ENCODE measurements at places on chromosomes 1 and 21.
A peak's percentile ranks its signal among the peaks of the same experiment; 100 is the strongest.

DNA sequence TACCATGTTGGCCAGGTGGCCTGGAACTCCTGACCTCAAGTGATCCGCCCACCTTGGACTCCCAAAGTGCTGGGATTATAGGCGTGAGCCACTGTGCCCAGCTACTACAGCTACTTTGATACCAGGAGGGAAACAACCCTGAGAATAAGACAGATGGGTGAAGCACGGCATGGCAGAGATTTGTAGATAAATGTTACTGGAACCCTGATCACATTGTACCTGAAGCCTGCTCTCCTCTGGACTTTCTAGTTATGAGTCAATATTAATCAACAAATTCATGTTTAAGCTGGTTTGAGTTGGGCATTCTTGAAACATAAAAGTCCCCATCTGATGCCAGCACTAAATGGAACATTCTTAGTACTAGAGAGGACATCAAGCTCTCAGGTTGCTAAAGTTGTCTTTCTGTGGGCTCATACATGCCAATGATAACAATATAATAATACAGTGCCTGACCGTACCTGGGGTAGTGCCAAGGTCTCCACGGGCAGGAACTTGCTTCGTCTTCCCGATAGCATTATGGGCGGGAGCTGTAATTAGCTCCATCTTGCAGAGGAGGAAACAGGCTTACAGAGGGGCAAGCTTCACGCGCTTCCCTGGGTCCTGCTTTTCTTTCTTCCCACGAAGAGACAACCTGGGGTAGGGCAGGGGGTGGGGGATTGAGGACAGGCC is 30.7 kb upstream of the SLC19A1 start:
- DNase-seq, result no peak

- no peak for DNase-seq
Observed at GRCh38 chr1:151968791-151969399, 24.8 kb downstream of the S100A10 start.

- no peak for DNase-seq
Observed at GRCh38 chr1:8407652-8408051, 89.7 kb downstream of the SLC45A1 start.

- DNase-seq, result no peak
Observed at GRCh38 chr1:170164103-170164763, 18.5 kb downstream of the NTMT2 start.

DNA sequence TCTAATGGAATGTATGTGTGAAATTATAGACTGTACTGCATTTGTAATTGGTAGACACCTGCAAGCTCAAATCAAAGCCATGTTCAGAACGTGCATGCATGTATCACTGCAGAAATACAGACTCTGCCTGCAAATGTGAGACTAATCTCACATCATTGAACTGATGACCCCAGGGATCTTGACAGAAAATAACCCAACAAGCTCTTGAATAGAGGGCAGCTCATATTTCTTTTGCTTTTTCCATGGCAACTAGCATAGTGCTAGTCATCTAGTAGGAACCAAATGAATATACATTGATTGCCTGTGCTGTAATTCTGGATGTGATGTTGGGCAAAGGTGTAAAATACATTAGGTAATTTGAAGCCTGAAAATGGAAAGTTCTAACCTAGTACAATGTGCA is 62.4 kb downstream of the PTPRC start:
- DNase-seq, result no peak

DNA sequence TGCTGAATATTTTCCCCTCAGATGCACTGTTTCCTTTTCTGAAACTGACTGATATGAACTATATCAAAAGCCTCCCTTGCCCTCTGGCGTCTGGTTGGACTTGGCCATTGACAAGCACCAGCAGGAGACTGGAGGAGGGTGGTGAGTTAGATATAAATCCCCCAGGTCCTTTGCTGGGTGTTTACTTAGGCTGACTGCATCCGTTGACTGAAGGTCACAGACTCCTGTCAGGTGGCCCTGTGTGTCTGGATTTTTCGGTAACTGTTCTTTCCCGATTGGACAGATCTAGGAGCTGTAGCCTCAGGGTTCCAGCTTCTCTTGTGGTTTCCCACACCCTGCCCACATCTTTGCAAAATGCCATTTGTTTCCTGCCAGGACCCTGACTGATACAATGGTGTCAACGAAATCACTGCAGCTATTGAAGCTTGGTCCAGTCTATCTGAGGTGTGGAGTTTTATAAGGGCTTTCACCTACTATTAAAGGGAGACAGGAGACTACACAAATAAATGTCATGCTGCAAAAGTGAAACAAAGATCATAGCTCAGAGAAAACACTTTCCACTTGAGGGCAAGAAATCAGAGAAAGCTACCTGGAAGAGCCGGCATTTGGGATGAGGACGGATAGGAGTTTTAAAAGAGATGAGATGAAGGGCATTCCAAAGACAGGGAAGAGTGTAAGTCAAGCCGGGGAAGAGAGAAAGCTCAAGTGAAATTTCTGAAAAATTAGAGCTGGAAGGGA is 1.5 kb upstream of the MAGI3 start:
- DNase-seq, result no peak

DNA sequence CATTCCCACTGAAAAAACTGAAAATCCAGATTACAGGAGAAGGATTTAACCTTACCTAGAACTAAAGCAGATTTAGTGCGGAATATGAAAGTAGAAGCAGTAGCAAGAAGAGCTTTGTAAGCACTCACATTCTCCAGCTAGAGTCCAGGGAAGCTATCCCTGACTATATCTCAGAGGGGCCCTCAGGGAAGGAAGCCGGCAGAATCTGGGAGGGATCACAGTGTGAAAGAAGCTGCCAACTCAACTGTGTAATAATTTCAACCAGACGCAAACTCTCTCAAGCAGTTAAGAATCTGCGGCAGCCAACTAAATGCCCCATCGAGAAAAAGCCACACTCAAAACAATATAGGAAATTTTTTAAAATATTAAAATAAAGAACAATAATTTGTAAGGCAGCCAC is 163.8 kb downstream of the EIF4G3 start:
- DNase-seq, result no peak

DNA sequence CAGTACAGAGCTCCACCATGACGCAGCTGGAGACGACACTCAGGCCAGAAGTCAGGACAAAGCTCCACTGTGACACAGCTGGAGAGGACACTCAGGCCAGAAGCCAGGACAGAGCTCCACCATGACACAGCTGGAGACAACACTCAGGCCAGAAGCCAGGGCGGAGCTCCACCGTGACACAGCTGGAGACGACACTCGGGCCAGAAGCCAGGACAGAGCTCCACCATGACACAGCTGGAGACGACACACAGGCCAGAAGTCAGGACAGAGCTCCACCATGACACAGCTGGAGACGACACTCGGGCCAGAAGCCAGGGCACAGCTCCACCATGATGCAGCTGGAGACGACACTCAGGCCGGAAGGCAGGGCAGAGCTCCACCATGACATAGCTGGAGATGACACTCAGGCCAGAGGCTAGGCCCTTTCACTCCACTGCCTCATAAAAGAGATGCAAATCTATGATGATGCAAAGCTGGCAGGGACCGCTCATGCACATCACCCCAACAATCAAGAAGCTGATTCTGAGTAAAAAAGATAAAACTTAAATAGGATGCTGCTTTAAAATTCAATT is 13.6 kb upstream of the OR2B11 start:
- DNase-seq, result no peak

DNA sequence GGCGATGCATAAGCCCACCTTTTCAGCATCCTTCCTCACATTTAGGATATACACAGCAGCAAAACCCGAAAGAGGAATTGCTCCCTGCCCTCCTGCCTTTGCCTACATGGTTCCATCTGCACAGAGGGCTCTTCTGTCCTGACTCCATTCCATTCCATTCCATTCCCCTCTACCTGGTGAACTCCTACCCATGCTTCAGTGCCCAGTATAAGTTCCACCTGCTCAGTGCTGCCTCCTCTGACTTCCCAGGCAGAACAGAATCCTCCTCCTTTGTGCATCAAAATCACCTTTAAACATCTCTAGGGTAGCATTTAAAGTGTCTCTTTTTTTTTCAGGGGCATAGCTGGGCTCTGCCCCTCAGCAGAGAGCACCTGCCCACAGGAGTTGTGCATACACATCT is 112.9 kb downstream of the PCNX2 start:
- DNase-seq, result no peak

DNA sequence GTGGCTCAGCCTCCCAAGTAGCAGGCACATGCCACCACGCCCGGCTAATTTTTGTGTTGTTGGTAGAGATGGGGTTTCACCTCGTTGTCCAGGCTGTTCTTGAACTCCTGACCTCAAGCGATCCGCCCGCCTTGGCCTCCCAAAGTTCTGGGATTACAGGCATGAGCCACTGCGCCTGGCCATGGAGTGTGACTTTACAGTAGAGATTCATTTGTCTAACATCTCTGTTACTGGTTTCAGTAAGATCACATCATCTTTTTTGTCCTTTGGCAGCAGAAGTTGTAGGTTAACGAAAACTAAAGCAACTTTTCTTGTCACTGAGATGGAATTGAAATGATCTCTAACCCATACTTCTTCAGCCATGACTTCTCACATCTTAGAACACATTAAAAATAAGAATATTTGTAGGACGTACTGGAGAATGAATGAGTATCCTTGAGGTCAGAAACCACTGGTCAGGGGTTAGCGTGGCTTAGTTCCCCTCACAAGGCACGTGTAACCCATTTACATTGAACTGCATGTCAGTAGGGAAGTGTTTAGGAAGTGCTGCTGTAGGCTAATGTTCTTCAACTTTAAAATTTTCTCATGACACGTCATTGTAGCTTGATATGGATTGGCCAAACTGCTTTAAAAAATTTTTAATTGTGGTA is 75.9 kb downstream of the CAMTA1 start:
- no peak for DNase-seq

DNA sequence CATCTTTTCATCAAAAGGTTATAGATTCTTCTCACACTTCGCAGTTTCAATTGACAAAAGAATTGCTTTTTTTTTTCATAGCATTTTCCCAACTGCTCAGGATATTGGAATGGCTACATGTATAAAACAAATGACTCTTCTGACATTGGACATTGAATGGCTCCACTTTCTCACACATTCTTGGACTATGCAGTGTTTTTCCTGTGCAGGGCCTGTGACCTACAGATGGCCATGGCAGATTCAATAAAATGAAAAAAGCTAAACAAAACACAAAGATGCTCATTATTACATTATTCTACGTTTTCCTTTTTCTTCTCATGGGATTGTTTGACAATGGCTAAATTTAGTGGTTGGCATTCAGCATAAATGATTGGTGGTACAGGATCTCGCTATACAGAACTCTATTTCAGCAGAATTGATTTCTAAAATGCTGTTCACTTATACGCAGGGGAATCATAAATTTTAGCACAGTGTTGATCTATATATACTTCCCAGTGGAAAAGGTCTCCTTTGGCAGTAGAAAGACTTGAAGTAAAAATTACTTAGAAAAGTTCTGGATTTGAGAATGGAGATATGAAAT is 115.6 kb upstream of the ADAMTS5 start:
- DNase-seq, result no peak

DNA sequence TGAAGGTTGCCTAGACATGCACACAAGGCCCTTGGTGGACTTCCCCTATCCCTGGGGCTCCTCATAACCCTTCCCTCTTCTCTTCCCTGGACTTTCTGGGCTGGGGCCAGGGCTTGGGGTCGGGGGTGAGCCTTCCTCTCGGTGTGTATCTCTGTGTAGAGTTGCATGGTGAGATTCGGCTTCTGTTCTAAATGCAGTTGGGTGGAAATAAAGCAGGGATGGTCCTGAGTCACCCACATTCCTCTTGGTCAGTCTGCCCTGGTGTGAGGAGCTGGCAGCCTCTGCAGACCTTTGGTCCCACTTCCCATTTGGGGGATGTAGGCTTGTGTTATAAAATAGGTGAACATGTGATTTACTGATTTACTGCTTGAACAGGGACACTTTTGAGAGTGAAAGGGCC is 38.0 kb downstream of the ADARB1 start:
- no peak for DNase-seq

DNA sequence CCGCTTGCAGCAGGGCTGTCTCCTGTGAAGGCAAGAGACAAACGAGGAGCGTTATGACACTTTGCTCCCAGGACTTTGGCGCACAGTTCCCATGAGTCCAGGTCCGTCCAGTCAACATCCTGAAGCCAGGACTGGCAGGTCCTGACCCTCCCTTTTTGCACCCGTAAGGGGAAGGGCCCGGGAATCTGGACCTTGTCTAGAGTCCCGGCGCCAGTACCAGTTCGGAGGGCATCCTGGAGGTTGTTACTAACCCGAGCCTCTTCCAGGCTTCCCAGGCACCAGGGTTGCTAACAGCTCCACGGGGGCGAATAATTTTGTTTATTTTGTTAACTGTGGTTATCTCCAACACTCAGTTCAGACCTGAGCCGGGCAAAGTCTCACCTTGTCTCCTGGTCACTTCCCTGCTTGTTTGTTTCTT is 682 bp upstream of the RWDD3 start:
- DNase-seq, result peak; percentile 22

DNA sequence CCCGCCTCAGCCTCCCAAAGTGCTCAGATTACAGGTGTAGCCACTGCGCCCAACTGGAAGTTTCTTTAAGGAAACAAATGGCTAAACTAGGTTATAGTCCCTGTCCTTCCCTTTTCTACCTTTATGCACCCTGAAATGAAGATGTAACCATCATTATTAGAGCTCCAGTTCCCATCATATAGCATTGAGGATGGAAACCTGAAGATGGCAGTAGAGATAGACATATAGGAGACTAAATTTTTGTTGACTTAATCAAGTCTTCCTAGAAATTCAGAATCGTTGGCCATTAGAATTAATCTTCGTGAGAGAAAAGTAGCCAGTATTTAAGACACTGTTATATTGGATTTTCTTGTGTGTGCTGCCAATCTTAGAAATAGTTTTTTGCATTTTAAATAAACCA is 1016.3 kb upstream of the NCAM2 start:
- DNase-seq, result no peak

DNA sequence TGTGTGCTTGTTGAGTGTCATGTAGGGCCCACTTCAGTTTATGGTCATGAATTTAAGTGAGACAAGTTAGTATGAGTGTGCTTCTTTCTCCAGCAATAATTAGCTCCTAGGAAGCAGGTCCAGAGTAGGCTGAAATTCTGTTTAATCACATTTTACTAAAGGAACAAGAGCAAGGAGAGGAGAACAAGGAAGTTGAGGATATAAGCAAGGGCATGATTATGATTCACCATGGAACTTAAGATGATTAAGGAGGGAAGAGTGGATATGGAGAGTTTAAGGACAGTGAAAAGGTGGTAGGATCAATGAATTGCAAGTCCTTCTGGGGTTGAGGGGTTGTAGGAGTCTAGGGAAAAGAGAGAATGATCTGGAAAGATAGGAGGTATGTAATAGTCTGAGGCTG is 3.1 kb upstream of the DIPK1A start:
- DNase-seq, result no peak

GRCh38 chr21:36640721-36641244 is 58.1 kb upstream of the SIM2 start:
- DNase-seq, result no peak

GRCh38 chr1:108583757-108584427 is 24.0 kb downstream of the EEIG2 start:
- DNase-seq, result no peak

DNA sequence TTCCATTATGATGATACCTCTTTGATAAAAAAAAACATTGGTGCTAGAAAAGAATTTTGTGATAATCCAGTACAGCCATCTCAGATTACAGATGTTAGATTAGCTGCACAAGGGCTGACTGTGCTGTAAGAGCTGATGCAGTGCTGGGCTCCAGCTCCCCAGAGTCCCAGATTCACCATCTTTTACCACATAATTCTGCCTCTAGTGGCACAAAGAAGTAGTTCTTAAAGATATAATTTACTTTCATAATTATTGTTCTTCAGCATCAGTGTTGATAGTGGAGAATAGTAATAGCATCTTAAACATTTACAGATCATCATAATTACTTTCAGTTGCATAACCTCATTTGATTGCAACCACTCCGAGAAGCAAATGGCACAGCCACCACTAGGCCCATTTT is 262.1 kb downstream of the BRINP2 start:
- DNase-seq, result no peak

GRCh38 chr21:26832546-26832945 is 12.7 kb downstream of the ADAMTS1 start:
- no peak for DNase-seq

Data from anterior cingulate cortex (tissue), 58 donors.